ENCODE measurements at places on chromosomes 4 and X. TPM values are rescaled to one million over a fixed set of nuclear protein-coding genes. Genes with fewer than 3 reads are reported as not detected.

CLDN24 gene
- not detected for total RNA-seq

- no peak overlapping the region for H3K4me3 ChIP-seq
- no peaks in the 10 kb centered on the region for H3K27me3 ChIP-seq
- H3K36me3 ChIP-seq, result peaks cover 38% of the 10 kb centered on the region
- DNase-seq, result no peak
Measured at GRCh38 chr4:4461850-4462249, 74.9 kb downstream of the NSG1 start.

GRCh38 chr4:57044996-57045395 is 65.2 kb downstream of the IGFBP7 start:
- peaks cover 38% of the 10 kb centered on the region for H3K36me3 ChIP-seq
- no peaks in the 10 kb centered on the region for H3K27me3 ChIP-seq
- peak overlapping the region; percentile 29 for H3K4me3 ChIP-seq
- peak; percentile 65 for DNase-seq

GRCh38 chr4:108172231-108172752 is 3.6 kb upstream of the LEF1 start:
- peaks cover 9% of the 10 kb centered on the region for H3K4me1 ChIP-seq
- no peaks in the 10 kb centered on the region for H3K36me3 ChIP-seq
- no peak overlapping the region for H3K4me3 ChIP-seq
- H3K27ac ChIP-seq, result no peak overlapping the region

DNA sequence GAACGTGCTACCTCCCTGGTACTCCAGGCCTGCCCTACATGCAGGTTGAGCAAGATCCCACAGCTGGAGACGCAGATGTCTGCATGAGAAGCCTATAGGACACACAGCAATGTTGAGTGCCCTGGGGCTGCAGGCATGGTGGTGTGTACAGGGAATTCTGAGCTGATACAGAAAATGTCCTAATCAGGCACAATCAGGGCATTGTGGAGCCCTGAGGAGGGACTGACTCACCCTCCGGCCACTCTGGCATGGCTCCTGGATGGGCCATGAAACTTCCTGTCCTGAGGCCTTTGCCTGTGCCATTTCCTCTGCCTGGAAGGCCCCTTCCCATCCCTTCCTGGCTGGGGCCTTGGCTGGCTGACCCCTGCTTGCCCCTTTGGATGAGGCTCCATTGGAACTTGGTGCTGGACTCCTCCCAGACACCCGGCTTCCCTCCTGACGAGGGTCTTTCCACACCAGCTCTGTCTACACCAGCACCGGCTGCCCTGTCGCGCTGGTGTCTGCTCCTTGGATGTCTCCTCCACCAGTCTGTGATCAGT is 16.7 kb upstream of the AFAP1 start:
- peaks cover 9% of the 10 kb centered on the region for H3K36me3 ChIP-seq

DNA sequence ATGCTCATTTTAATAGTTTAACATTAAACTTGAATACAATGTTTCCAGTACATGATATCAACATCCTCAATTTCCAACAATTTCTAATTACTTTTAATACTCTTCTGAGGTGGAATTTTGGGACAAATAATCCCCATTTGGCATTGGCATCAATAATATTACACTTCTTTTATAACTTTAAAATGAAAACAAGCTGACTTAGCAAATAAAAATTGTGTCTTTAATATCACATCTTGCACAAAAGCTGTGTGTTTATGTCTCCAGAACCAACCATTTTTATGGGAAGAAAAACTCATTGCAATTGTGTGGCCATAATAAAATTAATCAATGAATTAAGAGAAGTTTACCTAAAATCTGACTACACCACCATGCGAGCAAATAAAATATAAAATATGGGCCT is 2552.6 kb downstream of the PCDH7 start:
- no peaks in the 10 kb centered on the region for H3K36me3 ChIP-seq
- no peak overlapping the region for H3K4me3 ChIP-seq
- no peak for DNase-seq
- H3K27ac ChIP-seq, result no peak overlapping the region
- no peaks in the 10 kb centered on the region for H3K4me1 ChIP-seq
- no peaks in the 10 kb centered on the region for H3K27me3 ChIP-seq

CFAP47 gene
- not detected for total RNA-seq

DNA sequence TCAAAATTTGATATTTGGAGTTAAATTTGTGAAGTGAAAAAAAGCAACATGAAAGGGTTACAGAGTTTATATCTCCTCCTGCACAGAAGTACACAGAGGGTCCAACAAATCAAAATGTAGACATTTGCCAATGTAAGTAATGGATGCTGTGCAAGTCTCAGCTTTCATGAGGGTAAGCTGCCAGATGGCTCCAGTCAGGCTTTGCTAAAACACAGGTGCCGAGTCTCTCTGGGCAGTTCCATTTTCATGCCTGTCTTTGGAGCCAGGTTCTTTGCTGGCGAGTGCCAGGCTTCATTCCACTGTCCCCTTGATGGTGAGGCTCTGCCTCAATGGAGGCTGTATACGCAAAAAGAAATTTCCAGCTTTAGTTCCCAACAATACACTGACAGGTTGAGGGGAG is 27.9 kb downstream of the SLC4A4 start:
- H3K4me3 ChIP-seq, result no peak overlapping the region
- peaks cover 15% of the 10 kb centered on the region for H3K36me3 ChIP-seq
- H3K27ac ChIP-seq, result no peak overlapping the region
- peaks cover 5% of the 10 kb centered on the region for H3K4me1 ChIP-seq
- no peak for DNase-seq
- no peaks in the 10 kb centered on the region for H3K27me3 ChIP-seq

DNA sequence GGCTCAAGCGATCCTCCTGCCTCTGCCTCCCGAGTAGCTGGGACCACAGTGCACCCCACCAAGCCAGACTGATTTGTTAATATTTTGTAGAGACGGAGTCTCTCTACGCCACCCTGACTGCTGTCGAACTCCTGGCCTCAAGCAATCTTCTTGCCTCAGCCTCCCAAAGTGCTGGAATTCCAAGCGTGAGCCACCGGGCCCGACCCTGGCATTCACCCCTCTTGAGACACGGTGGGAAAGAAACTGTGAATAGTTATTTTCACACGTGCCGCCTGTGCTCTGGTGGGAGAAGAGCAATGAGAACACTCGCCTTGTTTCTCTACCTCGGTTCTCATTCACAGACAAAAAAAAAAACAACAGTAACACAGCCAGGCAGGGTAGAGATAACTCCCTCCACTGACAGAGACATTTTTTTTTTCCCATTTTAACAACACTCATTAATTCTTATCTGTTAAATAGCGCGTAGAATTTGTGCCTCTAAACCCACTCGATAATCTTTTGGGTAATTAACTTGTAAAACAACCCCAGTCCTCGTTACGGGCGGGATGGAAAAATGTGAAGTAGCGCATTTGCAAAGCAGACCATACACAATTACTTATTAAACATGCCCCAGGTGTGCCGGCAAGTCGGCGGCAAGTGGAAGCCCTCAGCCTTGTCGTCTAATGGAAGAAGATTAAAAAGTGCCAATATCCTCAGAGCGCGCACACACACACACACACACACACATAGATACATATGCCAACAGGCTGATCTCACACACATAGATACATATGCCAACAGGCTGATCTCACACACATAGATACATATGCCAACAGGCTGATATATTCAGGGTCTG is 103.3 kb downstream of the DHRSX start:
- H3K4me3 ChIP-seq, result no peak overlapping the region
- no peaks in the 10 kb centered on the region for H3K27me3 ChIP-seq
- H3K36me3 ChIP-seq, result peaks cover 17% of the 10 kb centered on the region

GRCh38 chrX:11754958-11755645 is 2.9 kb upstream of the MSL3 start:
- H3K27me3 ChIP-seq, result no peaks in the 10 kb centered on the region
- no peaks in the 10 kb centered on the region for H3K36me3 ChIP-seq
- peaks cover 21% of the 10 kb centered on the region for H3K4me1 ChIP-seq

ERVMER34-1 gene
- total RNA-seq, result not detected

AGTR2 gene
- not detected for total RNA-seq

GRCh38 chr4:71210823-71211222 is 128.0 kb upstream of the SLC4A4 start:
- H3K27ac ChIP-seq, result no peak overlapping the region
- H3K4me1 ChIP-seq, result peaks cover 67% of the 10 kb centered on the region
- H3K4me3 ChIP-seq, result no peak overlapping the region
- DNase-seq, result no peak
- peaks cover 14% of the 10 kb centered on the region for H3K36me3 ChIP-seq

DNA sequence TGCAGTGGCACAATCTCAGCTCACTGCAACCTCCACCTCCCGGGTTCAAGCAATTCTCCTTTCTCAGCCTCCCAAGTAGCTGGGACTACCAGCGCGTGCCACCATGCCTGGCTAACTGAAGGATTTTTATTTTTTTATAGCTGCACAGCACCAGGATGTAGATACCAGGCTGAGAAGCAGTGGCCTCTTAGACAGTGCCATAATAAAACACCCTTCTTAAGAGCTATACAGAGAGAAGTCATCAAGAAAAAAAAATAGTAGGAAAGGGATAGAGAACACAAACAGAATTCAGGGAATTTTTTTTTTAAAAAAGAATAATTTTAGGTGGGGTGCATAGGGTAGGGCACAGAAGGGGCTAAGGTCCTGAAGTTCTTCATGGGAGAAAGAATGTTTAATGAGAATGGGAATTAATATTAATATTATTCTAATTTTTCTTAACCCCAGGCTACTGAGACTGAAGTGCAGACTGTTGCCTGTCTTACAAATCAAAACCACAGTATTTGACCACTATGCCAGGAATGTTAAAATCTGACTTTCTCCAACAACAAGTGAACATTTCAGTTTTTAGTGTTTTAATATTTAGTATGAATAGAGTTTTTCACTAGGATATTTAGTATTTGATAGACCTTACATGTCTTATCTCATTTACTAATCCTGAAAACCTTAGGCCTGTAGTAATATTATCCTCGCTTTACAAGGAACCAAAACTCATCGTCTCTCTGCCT is 146.7 kb downstream of the KCNIP4 start:
- peak overlapping the region; percentile 58 for H3K4me3 ChIP-seq
- H3K4me1 ChIP-seq, result peaks cover 39% of the 10 kb centered on the region
- DNase-seq, result no peak
- peak overlapping the region; percentile 82 for H3K27ac ChIP-seq
- H3K27me3 ChIP-seq, result no peaks in the 10 kb centered on the region
- H3K36me3 ChIP-seq, result no peaks in the 10 kb centered on the region

PASD1 gene
- total RNA-seq, result not detected

SLITRK4 gene
- not detected for total RNA-seq

PWWP3B gene
- not detected for total RNA-seq

PROM1 gene
- total RNA-seq, result not detected

DNA sequence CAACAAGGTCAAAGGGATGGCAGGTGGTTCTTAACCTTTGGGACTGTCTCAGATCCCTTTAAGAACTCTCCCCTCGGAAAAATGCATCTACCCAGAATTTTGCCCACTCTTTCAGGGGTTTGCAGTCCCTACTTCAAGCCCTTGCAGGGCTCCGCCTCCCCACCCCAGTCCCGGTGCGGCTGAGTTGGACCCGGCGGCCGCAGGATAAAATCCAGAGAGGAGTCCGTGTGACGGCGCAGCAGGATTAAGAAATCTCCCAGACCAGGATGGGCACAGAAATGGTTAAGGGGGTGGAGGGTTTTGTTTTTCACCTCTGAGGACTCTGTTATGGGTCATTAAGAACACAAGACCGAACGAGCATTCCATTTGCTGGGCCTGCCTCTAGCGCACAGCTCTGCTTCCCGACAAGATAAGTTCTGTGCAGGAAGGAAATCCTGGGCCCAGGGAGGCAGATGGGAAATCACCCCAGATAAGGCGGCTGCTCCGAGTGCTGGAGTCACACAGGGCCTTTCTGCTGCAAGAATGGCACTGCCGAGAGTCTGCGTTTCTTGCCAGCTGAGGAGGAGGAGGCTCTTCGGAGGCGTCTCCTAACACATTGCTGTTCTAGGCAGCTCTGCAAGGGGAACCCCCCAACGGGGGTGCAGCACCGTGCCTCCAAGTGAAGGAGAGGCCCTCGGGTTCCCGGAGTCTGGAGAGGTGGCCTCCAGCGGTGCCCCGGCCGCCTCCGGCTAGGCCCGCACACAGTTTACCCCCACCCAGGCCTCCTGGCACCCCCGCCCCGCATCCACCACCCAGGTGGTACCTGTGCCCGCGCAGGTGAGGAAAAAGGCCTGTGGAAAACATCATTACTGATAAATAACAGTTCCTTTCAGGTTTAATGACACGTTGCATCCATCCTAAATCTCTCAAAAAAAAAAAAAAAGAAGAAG is 277.6 kb downstream of the BCOR start:
- no peak overlapping the region for H3K27ac ChIP-seq
- H3K4me1 ChIP-seq, result peaks cover 12% of the 10 kb centered on the region
- peak overlapping the region; percentile 65 for H3K4me3 ChIP-seq
- no peaks in the 10 kb centered on the region for H3K36me3 ChIP-seq

Data from HFFc6 (cell line).